ENCODE measurements at places on chromosomes 7 and 10. TPM values are rescaled to one million over a fixed set of nuclear protein-coding genes. Genes with fewer than 3 reads are reported as not detected.

SYT15 gene
- total RNA-seq = 12.7 TPM

KCND2 gene
- total RNA-seq = 0.19 TPM

PODXL gene
- total RNA-seq = 114 TPM

- no peak for DNase-seq
Measured at GRCh38 chr10:79361726-79362397, 14.6 kb downstream of the PPIF start.

GRCh38 chr7:152660021-152660420, 15.9 kb downstream of the XRCC2 start:
- no peak for DNase-seq

DNA sequence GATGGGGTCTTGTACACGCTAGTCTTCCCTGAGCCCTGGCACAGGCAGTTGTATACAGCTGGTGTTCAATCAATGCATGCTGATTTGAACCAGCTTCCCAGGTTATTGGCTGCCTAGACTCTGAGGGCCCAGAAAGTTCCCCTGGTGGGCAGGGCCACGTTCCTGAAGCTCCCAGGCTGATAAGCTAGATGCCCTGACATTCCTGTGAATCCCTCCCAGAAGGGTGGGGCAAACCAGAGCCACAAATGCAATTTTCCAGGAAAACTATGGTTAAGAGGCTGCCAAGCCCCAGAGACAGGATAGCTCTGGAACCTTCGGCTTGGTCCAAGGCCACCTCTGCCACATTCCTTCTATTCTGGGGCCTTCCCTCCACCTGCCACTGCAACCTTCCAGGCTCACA, 78.2 kb downstream of the FAM53B start:
- no peak for DNase-seq

GRCh38 chr10:29968585-29968984, 90.8 kb downstream of the JCAD start:
- DNase-seq = no peak

GRCh38 chr7:92669616-92670165, 79.5 kb upstream of the FAM133B start:
- DNase-seq = no peak

- DNase-seq = no peak
Measured at GRCh38 chr10:43295436-43295835, 28.6 kb upstream of the RASGEF1A start.

All from kidney (tissue), 22 donors.